Jurkat, Clone E6-1 (cell line): ENCODE measurements at places on chromosomes 3 and 15.

DNA sequence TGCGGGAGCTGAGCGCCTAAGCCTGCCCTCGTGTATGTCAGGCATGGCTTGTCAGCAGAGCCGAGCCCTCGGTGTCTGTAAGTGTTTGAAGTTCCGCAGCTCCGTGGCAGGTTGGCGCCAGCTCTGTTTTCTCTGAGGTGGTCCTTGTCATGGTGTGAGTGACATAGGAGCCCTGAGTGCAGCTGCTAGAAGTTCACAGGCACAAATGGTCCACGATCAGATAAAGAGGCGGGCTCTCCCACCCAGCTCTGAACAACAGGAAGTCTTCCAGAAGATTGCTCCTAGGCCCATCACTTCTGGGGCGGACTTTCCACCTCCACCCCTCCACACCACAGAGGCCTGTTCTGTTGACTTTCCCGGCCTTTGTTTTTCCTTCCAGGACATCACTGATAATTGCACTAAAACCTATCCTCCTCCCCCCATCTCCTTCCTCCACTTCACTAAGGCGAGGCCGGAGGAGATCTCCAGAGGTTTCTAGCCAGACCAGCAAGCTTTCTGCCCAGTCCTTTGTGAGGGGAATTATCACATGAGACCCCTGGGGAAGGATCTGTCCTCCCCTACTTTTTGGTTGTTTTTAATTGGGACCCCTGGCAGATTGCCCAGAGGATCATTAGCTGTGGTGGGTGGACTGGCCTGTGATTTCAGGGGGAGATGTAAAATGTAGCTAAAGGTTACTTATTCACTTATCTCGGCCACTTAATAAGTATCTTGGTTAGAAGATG is 19.9 kb downstream of the ITPR1 start:
- DNase-seq: peak; percentile 69

- no peak for DNase-seq
These were observed 28.9 kb upstream of the ACP3 start for GRCh38 chr3:132288357-132288756.

DNA sequence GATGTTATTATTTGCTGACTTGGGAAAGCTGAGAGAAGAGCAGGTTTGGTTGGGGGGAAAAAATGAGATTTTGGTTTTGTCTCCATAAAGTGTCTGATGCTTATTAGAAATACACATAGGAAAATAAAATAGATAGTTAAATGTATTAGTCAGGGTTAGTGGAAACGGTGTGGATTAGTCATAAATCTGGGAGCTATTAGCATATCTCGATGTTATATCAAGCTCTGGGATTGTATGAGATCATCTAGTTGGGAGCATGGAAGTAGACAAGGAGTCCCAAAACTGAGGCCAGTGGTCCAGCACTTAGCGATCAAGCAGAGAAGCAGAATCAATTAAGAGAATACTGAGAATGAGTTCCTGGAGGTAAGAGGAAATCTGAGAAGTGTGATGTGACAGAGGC is 845.5 kb downstream of the ROBO2 start:
- no peak for DNase-seq

GRCh38 chr3:120440001-120440703 is 10.6 kb downstream of the FSTL1 start:
- no peak for DNase-seq

GRCh38 chr3:159899166-159899565 is 89.5 kb upstream of the IL12A start:
- no peak for DNase-seq

- DNase-seq: no peak
These were observed 296.9 kb downstream of the EPHB1 start for GRCh38 chr3:135091946-135092345.

- no peak for DNase-seq
These were observed 3.0 kb downstream of the MFGE8 start for GRCh38 chr15:88909956-88910831.

- DNase-seq: no peak
These were observed 37.6 kb upstream of the EPHB3 start for GRCh38 chr3:184523825-184524615.

GRCh38 chr3:2024713-2025112 is 74.0 kb upstream of the CNTN4 start:
- no peak for DNase-seq

GRCh38 chr3:172595664-172596393 is 72.6 kb upstream of the TNFSF10 start:
- DNase-seq: peak; percentile 81

DNA sequence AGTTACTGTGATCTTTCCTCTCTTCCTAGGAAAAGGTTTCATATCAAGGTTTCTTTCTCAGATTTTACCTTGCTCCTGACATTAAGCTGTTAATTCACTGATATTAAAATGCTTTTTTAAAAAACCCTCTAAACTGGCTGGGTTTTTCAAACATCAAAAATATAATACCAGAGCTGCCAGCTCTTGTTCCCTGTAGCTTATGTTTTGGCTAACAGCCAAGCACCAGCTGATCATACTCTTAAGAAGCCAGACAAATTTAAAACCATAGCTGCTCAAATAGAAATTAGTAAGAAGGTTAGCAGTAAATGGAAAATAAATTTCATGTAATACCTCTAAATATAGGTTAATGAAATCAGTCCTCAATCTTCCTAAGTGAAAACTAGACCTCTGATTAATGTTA is 657.5 kb downstream of the GRM7 start:
- no peak for DNase-seq

DNA sequence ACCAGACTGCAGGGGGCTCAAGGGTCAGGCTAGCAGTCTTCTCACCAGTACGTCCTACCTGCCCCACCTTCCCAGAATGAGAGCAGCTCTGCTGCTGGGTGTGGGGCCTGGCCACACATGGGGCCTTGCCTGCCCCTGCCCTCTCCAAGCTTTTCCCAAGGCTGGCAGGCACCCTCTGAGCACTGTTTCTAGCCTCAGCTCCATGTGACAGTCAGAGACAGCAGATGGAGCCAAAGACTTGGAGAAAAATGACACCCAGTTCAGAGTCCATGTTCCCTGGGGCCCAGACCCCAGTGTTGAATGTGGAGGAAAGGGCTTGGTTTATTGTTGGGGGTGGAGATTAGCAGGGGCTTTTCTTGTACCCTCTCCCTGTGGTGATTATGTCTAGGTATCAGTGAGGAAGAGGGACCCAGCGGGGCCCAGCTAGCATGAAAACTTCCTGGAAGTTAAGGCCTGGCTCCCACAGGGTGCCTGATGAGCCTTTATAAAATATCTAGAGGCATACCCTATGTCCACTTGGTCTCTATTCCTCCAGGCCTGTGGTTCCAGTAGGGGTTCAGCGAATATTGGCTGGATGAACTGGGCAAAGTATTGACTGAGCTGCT is 153.8 kb downstream of the EEFSEC start:
- no peak for DNase-seq

GRCh38 chr3:5020242-5020722 is 41.0 kb downstream of the BHLHE40 start:
- no peak for DNase-seq

DNA sequence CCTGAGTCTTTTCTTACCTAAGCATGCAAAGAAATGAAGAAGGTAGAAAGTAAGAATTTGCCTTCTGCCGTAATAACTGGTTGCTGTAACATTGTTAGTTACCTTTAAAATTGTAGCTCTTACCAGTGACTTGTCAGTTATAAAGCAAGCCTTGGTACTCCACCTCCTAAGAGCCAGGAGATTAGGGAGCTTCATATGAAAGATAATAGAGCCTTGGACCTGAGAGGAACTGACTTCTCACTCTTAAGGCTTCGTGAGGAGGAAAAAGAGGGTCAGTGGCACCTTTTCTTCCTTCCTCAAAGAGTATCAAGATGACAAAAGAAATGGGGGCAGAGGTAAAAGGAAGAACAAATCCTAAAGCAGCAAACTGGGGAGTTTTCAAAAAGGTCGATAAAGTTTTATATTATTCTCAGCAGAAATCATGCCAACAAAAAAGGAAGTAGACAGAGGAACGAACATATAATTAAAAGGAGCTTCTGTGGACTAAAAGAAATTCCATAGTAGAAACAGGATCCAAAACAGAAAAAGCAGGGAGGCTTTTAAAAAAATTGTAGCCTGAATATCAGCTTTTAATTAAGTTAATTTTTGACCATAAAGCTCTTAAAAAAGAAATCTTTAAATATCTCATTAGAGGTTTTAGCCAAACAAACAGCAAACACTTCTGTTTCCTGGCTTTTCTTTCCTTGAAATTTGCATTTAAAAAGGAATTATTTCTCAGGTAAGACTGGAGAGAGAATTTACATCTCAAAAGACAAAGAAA is 847.1 kb upstream of the ALCAM start:
- DNase-seq: no peak

- no peak for DNase-seq
These were observed 13.9 kb upstream of the PAQR9 start for GRCh38 chr3:142977399-142977728.

- DNase-seq: no peak
These were observed 18.8 kb downstream of the MECOM start for GRCh38 chr3:169644750-169645149.

- DNase-seq: peak; percentile 63
These were observed 5.5 kb upstream of the CD200 start for GRCh38 chr3:112327371-112327951.

GRCh38 chr15:71649894-71650293 is 160.5 kb upstream of the NR2E3 start:
- DNase-seq: no peak

DNA sequence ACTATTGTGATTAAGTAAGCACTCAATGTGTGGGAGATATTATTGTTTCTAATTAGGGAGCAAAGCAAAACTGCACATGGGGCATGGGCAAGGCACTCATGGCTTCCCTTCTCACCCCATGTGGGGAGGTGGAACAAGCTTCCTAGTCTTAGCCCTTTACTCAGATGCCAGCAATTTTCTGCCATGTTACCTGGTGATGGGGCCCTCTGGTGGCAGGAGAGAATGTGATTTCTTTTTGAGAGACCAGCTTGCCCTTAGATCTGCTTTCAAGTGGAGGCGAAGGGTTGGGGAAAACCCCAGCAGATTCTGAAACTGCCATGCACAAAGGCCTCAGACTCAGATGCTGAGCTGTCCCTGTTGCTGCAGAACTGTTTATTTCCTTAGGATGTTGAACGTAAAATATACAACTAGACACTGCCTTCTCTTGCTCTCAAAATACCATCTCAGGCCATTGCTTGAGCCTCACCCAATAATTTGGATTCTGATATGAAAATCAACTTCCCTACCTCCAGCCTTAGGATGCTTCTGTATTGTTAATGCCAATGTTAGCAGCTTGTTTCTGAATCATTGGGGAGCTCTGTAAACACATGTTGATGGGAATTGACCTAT is 130.2 kb upstream of the TPRG1 start:
- peak; percentile 75 for DNase-seq

DNA sequence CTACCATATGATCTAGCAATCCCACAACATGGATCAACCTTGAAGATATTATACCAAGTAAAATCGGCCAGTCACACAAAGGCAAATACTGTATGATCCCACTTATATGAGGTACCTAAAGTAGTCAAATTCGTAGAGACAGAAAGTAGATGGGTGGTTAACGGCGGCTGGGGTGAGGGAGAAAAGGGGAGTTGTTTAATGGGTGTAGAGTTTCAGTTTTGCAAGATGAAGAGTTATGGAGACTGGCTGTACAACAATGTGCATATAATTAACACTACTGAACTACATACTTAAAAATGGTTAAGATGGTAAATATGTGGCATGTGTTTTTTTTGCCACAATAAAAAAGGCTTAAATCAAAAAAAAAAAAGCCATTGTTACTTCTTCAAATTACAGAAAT is 60.4 kb downstream of the GPR176 start:
- DNase-seq: no peak

DNA sequence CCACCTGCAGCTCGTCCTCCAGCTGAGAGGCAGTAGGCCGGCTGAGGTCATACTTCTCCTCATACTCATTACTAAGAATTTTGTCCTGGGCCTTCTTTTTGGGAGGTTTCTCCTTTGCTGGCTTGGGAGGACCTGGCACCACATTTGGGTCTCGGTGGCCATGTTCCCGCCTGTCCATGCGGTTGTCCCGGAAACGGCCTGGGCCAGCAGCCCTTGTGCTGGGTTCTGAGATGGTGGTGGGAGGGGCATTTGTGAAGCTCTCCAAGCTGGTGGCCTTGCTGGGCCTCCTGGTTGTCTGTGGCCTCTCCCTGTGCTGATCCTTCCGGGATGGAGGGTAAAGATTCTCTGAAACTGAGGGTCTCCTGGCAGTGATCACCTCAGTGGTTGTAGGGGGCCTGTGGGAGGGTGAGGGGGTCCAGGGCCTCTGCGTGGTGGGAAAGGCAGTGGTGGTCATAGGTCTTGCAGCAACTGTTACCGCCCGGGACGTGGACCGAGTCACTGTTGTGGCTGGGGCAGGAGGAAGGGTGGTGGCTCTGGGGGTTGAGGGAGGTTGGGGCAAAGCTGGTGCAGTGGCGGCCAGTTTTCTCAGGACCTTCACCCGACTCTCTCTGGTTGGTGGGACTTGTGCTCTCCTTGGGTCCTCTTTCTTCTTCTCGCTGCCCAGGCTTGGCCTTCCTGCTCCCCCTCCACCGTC is 2.5 kb downstream of the CCDC80 start:
- DNase-seq: no peak

DNA sequence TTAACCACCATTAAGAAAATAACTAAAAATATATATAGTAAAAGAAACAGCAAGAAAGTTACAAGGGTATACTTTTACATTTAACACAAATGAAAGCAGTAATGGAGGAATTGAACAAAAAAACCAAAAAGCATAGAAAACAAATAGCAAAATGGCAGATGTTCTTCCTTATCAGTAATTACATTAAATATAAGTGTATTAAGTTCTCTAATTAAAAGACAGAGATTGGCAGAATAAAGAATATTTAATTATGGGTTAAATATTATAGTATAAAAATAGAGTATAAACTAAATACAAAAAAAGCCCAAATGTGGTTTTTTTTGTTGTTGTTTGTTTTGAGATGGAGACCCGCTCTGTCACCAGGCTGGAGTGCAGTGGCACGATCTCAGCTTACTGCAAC is 20.5 kb downstream of the EHHADH start:
- no peak for DNase-seq

- DNase-seq: no peak
These were observed 23.9 kb upstream of the HEG1 start for GRCh38 chr3:125079675-125080045.

- no peak for DNase-seq
These were observed 818.8 kb upstream of the LMCD1 start for GRCh38 chr3:7682822-7683229.

DNA sequence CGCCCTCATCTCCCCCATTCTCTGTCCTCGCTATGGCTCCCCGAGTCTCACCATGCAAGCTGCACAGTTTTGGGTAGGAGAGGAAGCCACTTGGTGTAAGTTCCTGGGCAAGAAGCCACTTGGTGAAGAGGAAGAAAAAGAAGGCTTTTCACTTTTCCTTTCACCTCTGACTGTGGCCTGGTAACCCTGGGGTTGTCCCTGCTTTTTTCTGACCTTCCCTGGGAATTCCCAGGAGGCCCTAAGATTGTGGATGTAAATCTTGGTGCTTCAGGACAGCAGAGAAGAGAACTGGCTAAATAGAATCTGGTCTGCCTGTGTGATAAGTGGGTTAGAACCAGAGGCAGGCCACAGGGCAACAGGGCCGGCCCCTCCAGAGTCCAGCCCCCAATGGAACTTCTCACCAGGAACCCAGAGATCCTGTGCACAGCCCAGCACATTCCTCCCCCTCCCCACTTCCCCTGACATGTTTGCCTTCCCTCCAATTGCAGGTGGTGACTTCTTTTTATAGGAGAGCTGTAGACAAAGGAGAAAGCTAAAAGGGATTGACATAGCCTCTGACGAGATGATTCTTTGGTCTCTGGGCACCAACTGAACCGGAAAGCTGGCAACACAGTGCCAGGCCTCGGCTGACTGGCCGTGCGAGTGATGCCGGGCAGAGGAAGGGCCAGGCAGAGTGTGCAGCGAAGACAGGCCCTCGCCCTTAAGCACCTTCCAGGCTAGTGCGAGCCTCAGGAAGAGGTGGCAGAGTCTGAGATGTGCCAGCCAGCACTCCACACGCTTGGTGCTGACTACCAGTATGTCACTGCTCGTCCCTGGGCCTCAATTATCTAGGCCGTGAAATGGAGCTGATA is 19.4 kb upstream of the SKOR1 start:
- no peak for DNase-seq
